ENCODE measurements at places on chromosomes 5 and 9.

DNA sequence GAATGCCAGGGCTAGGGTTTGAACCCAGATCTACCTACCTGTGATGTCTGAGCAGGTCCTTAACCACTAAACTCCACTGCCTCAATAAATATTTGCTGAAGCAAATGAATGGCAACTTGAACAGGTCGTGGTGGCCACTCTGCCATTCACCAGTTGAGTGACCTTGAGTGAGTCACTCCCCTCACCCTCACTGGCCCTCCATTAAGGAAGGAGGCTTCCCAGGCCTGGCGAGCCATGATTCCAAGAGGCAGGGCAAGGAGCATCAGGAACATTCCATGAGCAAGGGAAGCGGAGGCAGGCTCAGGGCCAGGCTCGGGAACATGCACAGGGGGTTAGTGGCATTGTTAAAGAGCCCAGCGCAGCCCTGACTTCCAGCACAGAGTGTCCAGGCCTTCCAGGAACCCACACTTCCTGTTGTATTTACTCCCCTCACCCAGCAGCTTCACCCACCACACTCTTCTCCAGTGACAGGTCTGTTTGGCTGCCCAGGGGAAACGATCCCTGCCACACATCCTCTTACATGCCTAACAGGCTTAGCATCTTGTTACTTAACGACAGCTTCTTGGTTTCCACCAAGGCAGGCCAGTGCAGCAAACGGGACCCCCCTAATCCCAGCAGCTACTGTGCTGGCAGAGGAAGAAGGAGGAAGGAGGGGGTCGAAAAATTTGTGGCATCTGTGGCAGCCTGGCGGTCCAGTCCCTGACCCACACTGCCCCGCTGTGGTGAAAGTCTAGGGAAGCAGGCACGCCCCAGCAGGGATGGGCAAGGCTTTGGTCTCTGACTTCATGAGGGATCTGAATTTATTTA, 43.7 kb upstream of the TTC1 start:
- no peak for DNase-seq

DNA sequence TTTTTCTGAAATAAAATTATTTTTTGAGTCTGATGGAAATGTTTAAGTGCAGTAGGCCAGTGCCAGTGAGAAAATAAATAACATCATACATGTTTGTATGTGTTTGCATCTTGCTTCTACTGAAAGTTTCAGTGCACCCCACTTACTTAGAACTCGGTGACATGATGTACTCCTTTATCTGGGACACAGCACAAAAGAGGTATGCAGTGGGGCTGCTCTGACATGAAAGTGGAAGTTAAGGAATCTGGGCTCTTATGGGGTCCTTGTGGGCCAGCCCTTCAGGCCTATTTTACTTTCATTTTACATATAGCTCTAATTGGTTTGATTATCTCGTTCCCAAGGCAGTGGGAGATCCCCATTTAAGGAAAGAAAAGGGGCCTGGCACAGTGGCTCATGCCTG, 39.2 kb downstream of the FXN start:
- DNase-seq: no peak

- DNase-seq: no peak
These were observed 16.9 kb upstream of the LAMC3 start for GRCh38 chr9:130991778-130992681.

DNA sequence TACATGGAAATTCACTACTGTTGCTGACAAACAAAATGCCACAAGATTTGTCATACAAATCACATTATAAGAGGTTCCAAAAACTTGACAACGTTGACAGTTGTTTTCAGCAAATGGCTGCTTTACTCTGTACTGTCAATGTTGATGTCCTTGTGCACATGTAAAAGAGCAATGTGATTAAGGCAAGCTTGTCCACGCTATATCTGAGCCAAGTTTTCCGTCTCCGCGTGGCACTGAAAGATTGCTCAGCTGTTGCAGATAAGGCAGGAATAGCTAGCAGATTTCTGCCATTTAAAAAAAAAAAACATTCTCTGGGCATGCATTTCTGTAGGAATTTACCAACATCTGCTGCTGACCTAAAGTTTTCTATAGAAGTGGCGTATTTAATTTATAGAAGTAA, 46.4 kb upstream of the MEF2C start:
- DNase-seq: no peak

- DNase-seq: no peak
These were observed 82.8 kb downstream of the DAP start for GRCh38 chr5:10678244-10678643.

DNA sequence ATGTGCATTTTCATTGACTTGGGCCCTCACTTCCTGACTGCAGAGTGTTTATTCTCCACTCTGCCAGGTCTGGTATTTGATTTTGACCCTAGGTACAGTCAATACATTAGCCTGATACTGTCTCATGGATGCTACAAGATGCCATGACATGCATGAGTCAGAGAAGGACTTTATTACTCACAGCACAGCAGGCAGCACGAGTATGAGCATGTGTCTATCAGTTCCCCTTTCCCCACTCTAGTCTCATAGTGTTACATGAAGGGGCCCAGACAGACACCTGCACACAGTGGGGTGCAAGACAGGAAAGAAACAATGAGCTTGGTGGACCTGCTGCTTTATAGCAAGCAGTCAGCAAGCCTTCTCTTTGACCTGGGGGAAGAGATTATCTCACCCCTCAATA, 19.6 kb downstream of the ITGA2 start:
- DNase-seq: no peak

- no peak for DNase-seq
These were observed 28.0 kb downstream of the ABO start for GRCh38 chr9:133246991-133247390.

DNA sequence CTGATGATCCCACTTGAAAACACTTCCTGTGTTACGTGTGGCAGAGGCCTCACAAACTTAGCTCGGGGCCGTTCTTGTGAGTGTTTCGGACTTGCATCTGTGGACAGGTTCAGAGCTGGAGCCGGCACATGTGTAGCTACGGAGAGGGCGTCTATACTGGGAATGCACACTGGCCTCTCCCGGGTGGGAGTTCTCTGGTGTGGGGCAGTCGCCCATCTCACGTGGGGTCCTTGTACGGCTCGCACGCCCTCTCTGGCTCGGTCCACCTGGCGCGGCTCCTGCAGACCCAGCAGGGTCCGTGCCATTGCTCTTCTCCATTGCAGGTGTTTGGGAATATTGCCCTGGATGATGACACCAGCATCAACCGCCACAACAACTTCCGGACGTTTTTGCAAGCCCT, 197.9 kb downstream of the CACNA1B start:
- no peak for DNase-seq

GRCh38 chr5:14424011-14424685, 157.4 kb upstream of the OTULINL start:
- no peak for DNase-seq

- no peak for DNase-seq
These were observed 81.6 kb downstream of the PSD2 start for GRCh38 chr5:139877129-139877597.

DNA sequence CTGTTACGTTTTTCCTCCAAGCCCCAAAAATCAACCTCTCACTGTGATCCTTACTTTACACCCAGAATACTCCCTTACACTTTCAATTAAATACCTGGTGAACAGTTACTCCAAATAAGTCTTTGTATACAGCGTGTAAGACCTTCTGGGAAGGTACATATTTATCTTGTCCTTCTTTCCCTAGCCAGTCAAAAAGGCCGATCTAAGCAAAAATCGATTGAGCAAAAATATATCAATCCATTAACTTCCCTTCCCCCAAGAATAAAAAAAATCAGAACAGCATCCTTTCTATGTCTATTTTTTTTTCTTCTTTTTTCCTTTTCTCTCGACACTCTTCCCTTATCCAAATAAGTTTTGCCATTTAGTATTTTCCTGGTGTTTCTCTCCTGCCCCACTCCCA, 71.3 kb downstream of the ABHD17B start:
- DNase-seq: no peak

GRCh38 chr5:151097820-151098767, 17.3 kb upstream of the TNIP1 start:
- DNase-seq: no peak

DNA sequence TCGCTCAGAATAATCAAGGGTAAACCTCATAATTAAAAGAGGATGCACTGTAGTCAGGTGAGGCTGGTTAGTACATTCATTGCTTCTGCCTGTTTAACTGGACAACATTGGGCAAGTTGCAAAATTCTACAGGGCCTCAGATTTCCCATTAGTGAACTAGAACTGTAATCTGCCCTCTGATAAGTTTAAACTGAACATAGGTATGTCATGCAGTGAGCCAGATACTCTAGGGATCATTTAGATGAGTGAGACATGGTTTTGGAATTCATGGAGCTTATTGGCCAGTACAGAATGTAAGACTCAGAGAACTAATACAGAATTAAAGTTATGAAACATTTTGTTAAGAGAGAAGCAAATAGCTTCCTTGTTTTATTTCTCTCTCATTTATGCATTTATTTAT, 35.9 kb downstream of the RNF44 start:
- no peak for DNase-seq

DNA sequence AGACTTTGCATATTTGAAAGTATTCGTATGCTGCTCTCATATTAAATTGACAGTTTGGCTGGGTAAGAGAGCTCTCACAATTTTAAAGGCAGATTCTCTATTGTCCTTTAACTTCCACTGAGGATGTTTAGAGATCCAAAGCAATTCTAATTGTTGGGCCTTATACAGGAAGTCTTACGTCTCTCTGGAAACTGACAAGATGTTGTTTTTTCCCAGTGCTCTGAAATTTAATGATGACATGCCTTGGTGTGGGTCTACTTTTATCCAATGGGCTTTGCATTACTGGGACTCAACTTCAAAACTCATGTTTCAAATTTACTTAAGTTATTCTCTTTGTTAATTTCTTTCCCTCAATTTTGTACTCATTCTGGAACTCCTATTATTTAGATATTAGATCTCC, 191.5 kb downstream of the SNX18 start:
- DNase-seq: no peak

GRCh38 chr9:98219794-98220370, 27.4 kb upstream of the CORO2A start:
- no peak for DNase-seq

- no peak for DNase-seq
These were observed 280.1 kb upstream of the DMRT1 start for GRCh38 chr9:561427-561826.

- DNase-seq: no peak
These were observed 58.5 kb downstream of the BRINP1 start for GRCh38 chr9:119310741-119311140.

DNA sequence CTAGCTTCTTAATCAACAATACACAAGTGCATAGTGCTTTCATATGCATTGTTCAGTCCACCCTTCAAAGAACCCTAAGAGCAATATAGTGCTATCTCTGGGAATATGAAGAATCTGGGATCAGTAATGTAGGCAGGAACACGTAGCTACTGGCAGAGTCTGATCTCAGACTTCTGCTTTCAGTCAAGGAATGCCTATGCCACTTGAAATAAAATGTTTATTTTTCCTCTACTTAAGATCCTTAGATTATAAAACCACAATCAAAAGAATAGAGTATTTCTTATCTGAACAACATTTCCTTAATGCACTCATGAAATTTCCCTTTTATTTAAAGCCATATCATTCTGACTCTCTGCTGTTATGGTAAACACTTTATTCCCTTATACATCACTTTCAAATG, 1407.8 kb upstream of the C9orf72 start:
- DNase-seq: no peak

- DNase-seq: no peak
These were observed 516.5 kb downstream of the KIF4B start for GRCh38 chr5:155530046-155530445.

GRCh38 chr5:34538026-34538672, 118.0 kb upstream of the RAI14 start:
- DNase-seq: no peak

DNA sequence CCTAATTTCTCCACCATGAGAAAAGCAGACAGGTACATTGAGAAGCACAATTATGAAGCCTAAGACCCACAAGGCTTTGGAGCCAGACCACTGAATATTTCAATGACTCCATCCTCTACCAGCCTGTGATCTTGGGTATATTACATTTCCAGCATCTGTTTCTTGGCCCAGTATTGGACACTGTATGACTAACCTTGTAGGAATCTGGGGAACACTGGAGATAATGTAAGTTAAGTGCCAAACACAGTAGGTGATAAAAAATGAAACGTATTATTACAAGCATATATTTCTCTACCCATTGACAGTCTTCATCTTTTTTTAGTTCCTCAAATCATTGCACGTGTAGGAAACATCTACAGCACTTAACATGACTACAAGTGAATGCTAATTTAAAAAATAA, 28.6 kb upstream of the FEM1C start:
- DNase-seq: no peak

DNA sequence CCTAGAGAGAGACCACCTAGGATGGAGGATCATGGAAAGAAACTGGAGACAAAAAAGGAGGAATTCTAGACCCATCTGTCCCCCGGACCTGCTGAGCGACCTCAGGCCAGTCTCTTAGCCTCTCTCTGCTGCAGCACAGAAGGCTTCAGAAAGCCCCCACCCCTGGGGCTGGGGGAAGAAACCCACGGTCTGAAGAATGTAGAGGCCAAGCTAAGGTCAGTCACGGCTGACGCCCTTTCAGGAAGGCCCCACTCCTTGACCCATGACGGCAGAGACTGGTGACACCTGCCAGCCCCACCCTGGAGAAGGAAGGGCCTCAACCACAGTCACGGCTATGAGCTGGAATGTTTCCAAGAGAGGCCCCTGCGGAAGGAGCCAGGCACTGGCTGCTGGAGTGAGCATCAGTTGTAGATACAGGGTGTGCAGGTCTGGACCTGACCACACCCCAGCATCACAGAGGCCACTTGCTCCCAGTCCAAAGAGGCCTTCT, 120.5 kb upstream of the BOD1 start:
- no peak for DNase-seq

DNA sequence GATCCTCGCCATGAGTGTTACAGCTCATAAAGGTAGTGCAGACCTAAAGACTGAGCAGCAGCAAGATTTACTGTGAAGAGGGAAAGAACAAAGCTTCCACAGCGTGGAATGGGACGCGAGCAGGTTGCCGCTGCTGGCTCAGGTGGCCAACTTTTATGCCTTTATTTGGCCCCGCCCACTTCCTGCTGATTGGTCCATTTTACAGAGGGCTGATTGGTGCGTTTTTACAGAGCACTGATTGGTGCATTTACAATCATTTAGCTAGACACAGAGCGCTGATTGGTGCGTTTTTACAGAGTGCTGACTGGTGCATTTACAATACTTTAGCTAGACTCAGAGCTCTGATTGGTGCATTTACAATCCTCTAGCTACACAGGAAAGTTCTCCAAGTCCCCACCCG, 13.9 kb downstream of the PLK2 start:
- no peak for DNase-seq

All from cortex of kidney (tissue), 1 donor.